Hepatocyte (in vitro differentiated cells): ENCODE measurements at places on chromosomes 5 and 9. TPM values are rescaled to one million over a fixed set of nuclear protein-coding genes. Genes with fewer than 3 reads are reported as not detected.

The ORM1 gene
- 538 and 976 TPM in 2 replicates for polyA plus RNA-seq

The GABRA6 gene
- not detected in 2 replicates for polyA plus RNA-seq

The DOK3 gene
- polyA plus RNA-seq: 2.6 and 3.1 TPM in 2 replicates

The ARHGEF37 gene
- polyA plus RNA-seq: 2.9 and 3.1 TPM in 2 replicates

The ADAMTS6 gene
- 3.4 and 5.9 TPM in 2 replicates for polyA plus RNA-seq

DNA sequence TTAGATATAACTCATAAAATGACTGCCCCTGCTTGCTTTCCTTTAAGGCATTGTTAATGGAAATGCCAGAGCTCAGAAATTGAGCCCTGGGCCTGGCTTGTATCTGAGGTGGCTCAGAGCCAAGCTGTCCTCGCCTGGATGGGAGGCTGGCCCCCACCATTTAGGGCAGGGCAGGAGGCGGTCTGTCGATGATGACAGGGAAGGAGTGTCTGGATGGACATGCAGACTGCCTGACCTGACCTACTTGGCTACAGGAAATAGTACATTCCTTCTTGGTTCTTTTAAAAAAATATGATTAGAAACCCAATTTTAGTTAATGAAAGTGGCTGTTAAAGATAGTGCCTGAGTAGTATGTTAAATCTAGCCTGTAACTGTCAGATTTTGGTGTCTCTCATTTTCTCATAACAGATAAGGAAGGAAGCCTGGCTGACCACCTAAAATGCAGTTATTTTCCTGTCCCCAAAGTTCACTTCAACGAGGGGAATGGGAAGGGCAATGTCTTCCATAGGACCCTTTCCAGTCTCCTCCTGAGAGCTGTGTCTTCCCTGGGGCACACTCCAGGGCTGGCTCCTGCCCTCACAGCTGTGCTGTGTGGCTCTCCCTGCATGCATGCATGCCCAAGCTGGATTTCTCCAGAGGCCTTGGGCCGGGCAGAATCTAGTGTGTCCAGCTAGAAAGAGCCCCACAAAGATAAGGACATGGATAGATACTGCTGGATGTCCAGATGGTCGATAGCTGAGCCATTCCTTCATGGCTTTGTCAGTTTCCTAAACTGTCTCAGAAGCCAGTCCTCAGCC is 42.3 kb downstream of the MACROH2A1 start:
- H3K27me3 ChIP-seq: no peaks in the 10 kb centered on the region
- no peak overlapping the region for H3K4me3 ChIP-seq
- H3K27ac ChIP-seq: peak overlapping the region; percentile 40
- H3K36me3 ChIP-seq: no peaks in the 10 kb centered on the region

- no peaks in the 10 kb centered on the region for H3K4me1 ChIP-seq
- no peak for DNase-seq
- H3K27me3 ChIP-seq: no peaks in the 10 kb centered on the region
- H3K4me3 ChIP-seq: no peak overlapping the region
- no peaks in the 10 kb centered on the region for H3K36me3 ChIP-seq
These were observed 348.8 kb downstream of the TRPM3 start for GRCh38 chr9:70772601-70773000.

GRCh38 chr5:145941448-145942130 is 5.2 kb downstream of the SH3RF2 start:
- no peak overlapping the region for H3K4me3 ChIP-seq
- peaks cover 30% of the 10 kb centered on the region for H3K4me1 ChIP-seq
- no peak for DNase-seq
- H3K27ac ChIP-seq: peak overlapping the region; percentile 55

GRCh38 chr5:110333384-110333783 is 393.1 kb downstream of the TMEM232 start:
- H3K27ac ChIP-seq: no peak overlapping the region
- no peaks in the 10 kb centered on the region for H3K27me3 ChIP-seq
- H3K36me3 ChIP-seq: no peaks in the 10 kb centered on the region
- no peak overlapping the region for H3K4me3 ChIP-seq
- H3K4me1 ChIP-seq: no peaks in the 10 kb centered on the region

- H3K4me3 ChIP-seq: no peak overlapping the region
- H3K27me3 ChIP-seq: peaks cover 9% of the 10 kb centered on the region
- peaks cover 2% of the 10 kb centered on the region for H3K4me1 ChIP-seq
- H3K36me3 ChIP-seq: no peaks in the 10 kb centered on the region
- DNase-seq: peak; percentile 90
These were observed 22.6 kb upstream of the RAPGEF1 start for GRCh38 chr9:131762356-131762932.
